ENCODE measurements at places on chromosomes 11 and 22.

- DNase-seq, result no peak
Observed at GRCh38 chr11:47391711-47392432, 13.5 kb upstream of the SPI1 start.

GRCh38 chr11:206002-206384, 1.2 kb downstream of the BET1L start:
- DNase-seq, result peak; percentile 73

DNA sequence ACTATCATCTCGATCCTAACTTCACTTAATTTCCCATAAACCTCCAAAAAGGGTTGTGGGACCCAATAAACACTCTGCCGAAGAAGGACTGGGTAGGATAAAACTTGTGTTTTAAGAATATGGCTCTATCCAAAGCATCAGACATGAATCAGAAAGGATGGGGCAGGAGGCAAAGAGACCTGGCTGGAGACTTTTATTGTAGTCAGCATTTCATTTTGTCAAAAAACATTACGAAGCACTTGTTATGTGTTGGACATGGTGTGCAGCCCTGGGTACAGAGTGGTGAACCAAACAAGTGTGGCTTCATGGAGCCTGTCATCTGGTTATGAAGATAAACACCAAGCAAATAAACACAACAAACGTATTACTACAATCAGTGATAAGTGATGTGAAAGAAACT, 17.3 kb downstream of the IL10RA start:
- DNase-seq, result no peak

DNA sequence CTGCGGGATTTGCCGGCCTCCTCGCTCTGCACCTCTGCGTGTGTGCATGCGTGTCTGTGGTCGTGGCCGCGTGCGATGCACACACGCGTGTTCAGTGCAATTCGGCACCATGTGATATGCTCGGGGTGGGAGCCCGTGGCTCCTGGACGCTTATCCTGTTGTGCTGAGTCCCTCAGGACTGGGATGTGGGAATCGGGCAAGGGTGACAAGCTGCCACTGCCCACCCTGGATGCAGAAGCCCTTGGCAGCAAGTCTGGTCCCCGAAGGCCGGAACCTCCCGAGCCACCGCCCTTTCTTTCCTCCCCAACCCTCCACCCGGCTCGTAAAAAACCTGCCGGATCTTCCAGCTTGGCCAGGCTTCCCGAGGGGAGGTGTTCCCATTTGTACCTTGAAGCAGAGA, 128.2 kb downstream of the PHF21B start:
- DNase-seq, result peak; percentile 59

DNA sequence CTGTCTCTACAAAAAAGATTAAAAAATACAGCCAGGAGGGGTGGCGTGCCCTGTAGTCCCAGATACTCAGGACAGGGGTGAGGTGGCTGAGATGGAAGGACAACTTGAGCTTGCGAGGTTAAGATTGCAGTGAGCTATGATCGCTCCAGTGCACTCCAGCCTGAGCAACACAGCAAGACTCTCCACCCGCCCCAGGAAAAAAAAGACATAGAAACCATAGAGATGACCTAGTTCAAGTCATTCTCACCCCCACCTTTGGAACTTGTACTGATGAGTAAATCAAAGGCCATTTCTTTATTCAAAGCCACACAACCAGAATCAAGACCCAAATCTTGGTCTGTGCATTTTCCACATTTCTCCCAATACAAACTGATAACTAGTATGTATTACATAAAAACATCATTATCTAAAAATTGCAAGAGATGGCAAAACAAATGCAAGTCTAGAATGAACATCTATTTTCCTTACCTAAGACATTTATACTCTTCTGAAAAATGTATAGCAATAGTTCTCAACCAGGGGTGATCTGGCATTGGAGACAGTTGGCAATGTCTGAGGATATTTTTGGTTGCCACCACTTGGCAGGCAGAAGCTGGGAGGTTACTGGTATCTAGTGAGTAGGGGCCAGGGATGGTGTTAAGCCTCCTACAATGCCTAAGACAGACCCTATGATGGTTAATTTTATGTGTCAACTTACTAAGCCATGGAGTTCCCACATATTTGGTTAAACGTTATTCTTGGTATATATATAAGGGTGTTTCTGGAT, 34.6 kb downstream of the LGR4 start:
- DNase-seq, result no peak

- DNase-seq, result no peak
Observed at GRCh38 chr11:57700425-57700824, 11.6 kb downstream of the MED19 start.

GRCh38 chr11:133123796-133124195, 408.5 kb downstream of the OPCML start:
- DNase-seq, result no peak

- DNase-seq, result no peak
Observed at GRCh38 chr11:113664069-113664980, 41.8 kb downstream of the TMPRSS5 start.

- no peak for DNase-seq
Observed at GRCh38 chr11:118215262-118215661, 9.5 kb downstream of the JAML start.

DNA sequence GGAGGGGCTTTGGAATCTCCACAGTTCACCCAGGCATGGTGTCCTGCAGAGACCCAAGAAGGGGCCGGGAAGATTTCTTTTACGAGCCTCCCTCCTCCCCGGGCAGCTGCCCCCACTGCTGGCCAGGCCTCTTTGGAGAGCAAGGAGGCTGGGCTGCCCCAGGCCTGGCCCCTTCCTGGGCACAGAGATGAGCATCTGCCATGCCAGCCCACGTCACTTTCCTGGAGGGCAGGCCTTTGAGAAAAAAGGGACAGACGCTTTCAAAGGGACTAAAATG, 60.5 kb upstream of the FGF3 start:
- peak; percentile 25 for DNase-seq

Measured in suprapubic skin (tissue), 4 donors.